Stimulated activated CD4-positive, alpha-beta T cell treated with anti-CD3 and anti-CD28 coated beads, Interleukin-4, amount 100 ng/mL, for 4 hours (primary cell): ENCODE measurements at places on chromosomes 7 and 10.

DNA sequence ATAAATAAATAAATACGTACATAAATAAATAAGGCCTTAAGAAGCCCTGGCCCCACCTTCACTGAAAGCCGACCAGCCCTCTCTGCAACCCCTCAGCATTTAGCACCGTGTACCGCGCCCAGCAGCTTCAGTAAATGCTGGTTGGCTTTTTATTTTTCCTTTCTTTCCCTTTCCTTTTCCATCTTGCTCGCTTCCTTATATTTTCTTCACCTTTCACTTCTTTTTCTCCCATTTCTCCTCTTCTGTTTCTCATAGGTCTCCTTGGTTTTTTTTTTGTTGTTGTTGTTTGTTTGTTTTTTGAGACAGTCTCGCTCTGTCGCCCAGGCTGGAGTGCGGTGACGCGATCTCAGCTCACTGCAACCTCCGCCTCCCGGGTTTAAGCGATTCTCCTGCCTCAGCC is 11.2 kb downstream of the ZAN start:
- DNase-seq, result no peak

GRCh38 chr10:128880159-128880725 is 586.8 kb upstream of the MGMT start:
- DNase-seq, result no peak

DNA sequence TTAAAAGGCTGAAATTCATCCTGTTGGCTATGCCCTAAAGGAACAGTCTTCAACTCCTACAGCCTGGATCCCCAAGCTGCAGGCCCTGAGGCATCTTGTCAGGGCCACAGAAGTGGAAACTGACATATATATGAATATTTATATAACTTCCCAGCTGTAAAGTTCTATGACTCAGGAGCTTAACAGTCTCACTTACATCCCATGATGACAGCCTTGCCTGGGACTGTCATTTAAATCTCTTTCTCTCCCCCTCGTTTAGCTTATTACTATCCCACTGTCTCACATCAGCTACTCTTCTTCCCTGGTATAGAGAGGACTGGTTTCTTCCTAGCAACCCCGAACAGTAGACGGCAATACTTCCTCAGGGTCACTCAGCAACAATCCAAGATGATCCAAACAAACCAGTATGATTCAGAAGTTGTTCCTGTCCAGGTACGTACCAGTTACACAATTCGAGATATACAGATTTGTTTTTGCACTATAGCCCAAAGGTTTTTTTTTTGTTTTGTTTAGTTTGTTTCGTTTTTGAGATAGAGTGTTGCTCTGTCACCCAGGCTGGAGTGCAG is 22.7 kb downstream of the KIAA1549 start:
- no peak for DNase-seq

GRCh38 chr10:26706206-26706605 is 8.7 kb downstream of the PDSS1 start:
- no peak for DNase-seq

GRCh38 chr10:43172645-43173044 is 34.4 kb downstream of the CSGALNACT2 start:
- DNase-seq, result no peak

DNA sequence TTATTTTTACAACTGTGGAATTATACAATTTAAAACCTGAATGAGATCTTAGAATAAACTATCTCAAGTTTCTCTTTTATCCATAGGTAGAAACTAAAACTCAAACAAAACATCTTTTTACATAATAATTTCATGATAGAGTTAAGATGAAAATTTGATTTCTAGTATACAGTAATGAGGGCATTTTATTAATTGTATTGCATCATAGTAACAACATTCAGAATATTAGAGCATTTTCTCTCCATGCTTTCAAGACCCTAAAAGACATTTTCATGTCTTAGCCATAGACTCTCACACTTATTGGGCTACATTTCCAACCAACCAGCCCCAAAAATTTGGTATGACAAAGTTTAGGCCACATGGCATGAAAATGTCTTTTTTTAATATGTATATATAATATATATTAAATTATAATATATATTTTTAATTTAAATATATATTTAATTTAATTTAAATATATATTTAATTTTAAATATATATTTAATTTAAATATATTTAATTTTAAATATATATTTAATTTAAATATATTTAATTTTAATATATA is 195.7 kb upstream of the STEAP1 start:
- no peak for DNase-seq

DNA sequence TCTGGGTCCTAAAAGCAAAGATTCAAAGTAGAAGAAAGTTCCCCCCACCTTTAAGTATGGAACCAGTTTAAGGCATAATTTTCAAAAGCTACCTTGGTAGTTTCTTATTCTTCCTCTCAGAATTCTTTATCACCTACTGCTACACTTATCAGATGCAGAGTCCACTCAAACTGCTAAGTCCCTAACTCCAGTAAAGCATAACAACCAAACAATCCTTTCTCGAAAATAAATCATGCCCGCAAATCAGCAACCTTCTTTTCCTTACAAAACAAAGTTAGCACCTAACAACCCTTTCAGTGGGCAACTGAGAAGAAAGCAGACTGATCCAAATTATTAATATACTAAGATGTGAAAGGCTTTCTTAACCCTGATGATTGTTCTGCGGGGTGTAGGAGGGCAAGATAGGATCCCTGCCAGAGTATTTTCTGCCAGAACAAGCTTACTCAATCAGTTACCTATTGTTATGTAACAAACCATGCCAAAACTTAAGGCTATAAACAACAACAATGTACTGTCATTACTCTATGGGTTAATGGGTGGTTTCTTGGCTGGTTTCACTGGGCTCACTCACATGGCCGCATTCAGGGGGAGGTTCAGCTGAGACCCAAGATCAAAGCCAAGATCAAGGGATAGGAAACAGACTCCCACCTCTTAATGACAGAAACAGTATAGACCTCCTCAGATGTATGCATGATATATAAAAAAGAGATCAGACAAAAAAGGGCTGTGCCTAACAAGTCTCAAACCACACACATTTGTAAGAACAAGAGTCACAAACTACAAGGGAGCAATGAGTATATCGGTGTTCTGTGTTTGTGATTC is 42.0 kb downstream of the CCDC6 start:
- peak; percentile 20 for DNase-seq

- peak; percentile 64 for DNase-seq
Measured at GRCh38 chr7:157273208-157274093, 63.4 kb upstream of the DNAJB6 start.

GRCh38 chr7:51346126-51346525 is 29.5 kb upstream of the COBL start:
- DNase-seq, result no peak

GRCh38 chr10:98045785-98046389 is 15.5 kb upstream of the CRTAC1 start:
- peak; percentile 44 for DNase-seq

DNA sequence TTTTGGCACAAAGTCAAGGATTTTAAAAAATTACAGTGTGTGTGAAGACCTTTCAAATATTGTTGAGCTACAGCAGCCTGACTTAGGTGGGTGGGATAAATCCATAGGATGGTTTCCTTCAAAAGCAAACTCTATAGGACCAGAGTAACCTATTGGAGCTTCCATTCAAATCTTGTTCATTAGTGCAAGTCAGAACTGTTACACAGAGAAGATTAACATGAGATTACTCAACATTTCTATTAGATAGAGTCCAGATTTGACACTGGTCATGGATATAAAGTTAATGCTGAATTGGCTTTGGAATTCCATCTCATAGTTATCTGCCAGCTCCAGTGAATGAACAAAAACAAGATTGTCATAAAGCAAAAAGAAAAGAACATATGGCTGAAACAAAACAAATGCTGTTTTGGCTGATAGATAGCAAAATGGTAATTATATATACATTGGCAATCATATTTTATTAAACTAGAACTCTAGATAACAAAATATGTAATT is 129.6 kb upstream of the SEMA3A start:
- DNase-seq, result no peak

GRCh38 chr10:23048191-23048590 is 47.2 kb upstream of the MSRB2 start:
- no peak for DNase-seq

- no peak for DNase-seq
Measured at GRCh38 chr7:74373536-74373935, 80.2 kb upstream of the GTF2IRD1 start.

DNA sequence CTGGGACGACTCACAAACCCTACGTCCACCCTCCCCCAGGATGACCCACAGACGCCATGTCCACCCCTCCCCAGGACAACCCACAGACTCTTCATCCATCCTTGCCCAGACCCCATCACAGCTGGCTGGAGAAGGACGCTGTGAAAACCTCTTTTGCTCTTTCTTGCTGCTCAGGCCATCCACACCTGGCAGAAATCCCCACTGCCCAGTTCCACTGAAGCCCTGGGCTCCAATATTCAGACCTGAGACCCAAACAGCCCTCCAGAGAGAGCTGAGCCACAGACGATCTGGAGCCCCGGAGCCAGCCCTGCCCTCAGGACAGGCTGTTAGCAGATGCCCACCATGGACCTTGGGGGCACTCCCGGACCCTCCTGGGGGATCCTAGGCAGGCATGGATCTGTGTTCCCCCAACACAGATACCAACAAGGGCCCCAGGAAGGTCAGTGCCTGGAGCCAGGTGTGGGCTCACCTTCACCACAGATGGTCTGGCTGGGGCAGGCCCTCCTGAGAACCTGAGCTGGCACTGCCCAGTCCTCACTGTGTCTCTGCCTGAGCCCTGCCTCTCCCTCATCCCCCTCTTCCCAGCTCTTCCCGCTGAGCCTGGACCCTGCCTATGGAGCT is 226.2 kb downstream of the PTPRN2 start:
- DNase-seq, result no peak
